Posterior vena cava (tissue), 2 donors: ENCODE measurements at places on chromosomes 16 and 17. TPM values are rescaled to one million over a fixed set of nuclear protein-coding genes. Genes with fewer than 3 reads are reported as not detected.

- DNase-seq, result no peak
Measured at GRCh38 chr17:40484285-40484972, 17.0 kb downstream of the TNS4 start.

GRCh38 chr16:55499951-55500529 is 8.8 kb upstream of the LPCAT2 start:
- DNase-seq, result peak; percentile 79

- DNase-seq, result no peak
Measured at GRCh38 chr16:85448557-85449190, 164.4 kb upstream of the GSE1 start.

- DNase-seq, result peak; percentile 2
Measured at GRCh38 chr16:67250045-67250327, 1.2 kb downstream of the SLC9A5 start.

DNA sequence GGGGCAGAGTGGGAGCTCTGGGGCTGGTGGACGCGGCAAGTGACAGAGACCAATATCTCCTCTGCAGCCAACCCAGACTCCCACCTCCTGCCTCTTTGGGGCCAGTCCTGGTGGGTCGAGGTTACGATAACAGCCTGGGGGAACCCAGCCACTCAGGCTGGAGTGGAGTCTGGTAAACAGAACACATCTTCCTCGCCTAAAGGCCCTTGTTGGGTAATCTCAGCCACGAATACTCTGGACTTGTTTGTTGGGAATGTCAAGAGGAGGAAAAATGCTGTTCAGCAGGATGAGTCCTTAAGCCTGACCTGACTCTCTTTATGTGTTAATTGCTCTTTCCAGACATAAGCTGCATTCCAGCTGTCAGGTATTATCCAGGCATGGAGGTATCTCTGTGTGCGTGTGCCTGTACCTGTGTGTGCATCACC is 8.0 kb upstream of the SPNS2 start:
- DNase-seq, result peak; percentile 60

- DNase-seq, result no peak
Measured at GRCh38 chr16:25081702-25082101, 29.8 kb upstream of the LCMT1 start.

GRCh38 chr17:4134721-4135120 is 8.1 kb downstream of the ZZEF1 start:
- no peak for DNase-seq

- no peak for DNase-seq
Measured at GRCh38 chr16:21684199-21684598, 20.4 kb downstream of the OTOA start.

DNA sequence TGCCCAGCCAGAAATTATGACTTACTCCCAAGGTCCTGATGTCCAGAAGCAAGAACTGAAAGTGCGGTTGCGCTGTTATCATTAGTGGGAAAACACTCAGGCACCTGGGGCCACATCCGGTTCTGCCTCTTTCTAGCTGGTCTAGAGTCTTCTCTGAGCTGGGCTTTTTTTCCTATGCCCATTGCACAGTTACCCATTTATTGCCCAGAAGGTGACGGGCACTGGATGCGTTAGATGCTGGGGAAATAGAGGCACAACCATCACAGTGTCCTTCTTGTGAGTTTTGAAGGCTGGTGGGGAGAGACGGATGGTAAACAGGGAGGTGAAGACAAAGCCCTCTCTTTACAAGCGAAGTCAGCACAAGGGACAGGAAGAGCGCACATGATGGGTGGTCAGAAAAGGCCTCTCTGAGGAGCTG is 37.7 kb downstream of the PLCG2 start:
- no peak for DNase-seq

DNA sequence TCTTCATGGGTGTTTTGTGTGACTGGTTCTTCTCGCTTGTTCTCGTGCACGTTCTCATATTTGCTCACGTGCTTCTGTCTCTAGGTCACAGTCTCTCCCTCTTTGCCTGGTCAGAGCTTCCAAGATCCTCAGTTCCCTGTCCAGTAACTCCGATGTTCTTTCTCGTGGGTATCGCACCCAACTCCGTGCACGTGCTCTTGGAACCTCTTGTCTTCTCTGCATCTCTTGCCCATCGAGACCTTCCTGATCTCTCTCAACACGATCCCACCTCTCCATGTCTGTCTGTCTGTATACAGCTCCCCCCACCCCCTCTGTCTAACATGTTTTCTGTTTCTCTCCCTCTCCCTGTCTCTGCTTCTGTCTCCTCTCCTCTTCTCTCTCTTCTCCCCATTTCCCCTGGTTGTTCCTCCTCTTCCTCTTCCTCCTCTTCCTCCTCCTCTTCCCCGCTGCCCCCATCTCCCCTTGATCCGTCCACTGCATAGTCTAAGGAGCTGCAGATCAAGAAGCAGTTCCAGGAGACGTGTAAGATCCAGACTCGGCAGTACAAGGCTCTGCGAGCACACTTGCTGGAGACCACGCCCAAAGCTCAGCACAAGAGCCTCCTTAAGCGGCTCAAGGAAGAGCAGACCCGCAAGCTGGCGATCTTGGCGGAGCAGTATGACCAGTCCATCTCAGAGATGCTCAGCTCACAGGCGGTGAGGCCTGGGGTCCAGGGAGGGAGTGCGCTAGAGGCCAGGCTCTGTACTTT is 6.1 kb downstream of the HIRIP3 start:
- DNase-seq, result peak; percentile 52

DNA sequence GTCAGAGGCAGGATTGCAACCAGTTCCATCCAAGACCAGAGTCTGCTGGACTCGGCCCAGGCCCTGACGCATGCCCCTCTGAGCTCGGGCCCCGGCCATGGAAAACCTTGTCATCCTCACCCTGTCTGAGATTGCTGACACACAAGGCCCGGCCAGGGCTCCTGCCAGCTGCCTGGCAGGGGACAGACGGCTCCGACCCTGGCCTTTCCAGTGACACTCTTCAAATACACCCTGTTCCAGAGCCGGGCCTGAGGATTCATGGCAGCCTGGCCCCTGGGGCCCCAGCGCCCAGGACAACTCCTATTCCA is 3.2 kb upstream of the PABPN1L start:
- DNase-seq, result no peak

DNA sequence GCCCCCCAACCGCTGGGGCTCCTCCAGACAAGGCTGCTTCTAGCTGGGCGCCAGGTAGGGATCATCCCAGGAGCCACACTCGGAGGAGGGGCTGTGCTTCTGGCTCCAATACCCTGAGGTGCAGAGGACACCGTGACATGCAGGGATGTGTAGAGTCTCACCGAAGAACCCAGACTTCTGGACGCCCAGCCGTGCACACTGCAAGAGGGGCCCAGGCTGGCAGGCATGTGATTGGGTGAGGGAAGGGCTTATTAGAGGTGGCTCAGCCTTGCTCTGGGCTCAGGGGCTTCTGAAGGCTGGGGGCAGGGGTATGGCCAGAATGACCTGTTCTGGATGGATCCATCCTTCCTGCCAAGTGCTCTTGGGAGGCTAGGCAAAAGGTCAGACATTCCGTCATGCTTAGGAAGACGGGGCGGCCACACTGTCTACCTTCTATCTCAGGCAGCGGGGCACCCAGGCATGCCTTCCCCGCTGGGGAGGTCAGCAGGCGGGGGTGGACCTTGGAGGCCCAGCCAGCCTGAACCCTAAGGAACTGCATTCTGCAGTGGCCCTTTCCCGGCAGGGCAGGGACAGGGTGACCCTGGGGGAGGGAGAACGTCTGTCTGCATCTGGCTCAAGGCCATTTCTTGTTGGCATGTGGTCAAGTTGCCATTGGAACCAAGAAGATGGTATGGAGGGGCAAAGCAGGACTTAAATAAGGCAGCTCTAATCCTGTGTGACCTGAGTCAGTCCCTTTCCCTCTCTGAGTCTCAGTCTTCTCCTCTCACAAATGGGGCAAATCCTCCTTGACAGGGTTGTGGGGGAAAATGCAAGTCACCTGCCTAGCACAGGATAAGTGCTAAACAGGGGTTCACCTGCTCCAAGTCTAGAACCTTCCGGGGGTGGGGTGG is 5.8 kb upstream of the ADGRG1 start:
- peak; percentile 73 for DNase-seq

DNA sequence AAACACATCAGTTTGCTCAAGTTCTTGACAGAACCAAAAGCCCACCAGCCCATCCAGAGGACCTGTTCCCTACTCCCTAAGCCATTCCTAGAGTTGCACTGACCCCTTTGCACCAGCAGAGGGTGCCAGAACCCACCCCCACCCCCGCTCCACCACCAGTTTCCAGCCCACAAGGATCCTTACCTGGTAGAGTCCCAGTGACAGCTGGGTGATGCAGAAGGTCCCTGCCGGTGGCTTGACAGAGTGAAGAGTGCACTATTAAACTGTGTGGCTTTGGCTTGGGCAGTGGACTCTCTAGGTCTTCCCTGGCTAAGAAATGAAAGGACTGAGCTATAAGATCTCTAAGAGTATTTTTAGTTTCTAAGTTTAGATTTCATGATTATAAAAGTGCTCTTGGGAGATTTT is 73.3 kb upstream of the MTMR4 start:
- DNase-seq, result no peak

- no peak for DNase-seq
Measured at GRCh38 chr16:10968498-10968897, 24.1 kb downstream of the CLEC16A start.

GRCh38 chr17:31339906-31340661 is 18.7 kb upstream of the EVI2A start:
- DNase-seq, result no peak

DNA sequence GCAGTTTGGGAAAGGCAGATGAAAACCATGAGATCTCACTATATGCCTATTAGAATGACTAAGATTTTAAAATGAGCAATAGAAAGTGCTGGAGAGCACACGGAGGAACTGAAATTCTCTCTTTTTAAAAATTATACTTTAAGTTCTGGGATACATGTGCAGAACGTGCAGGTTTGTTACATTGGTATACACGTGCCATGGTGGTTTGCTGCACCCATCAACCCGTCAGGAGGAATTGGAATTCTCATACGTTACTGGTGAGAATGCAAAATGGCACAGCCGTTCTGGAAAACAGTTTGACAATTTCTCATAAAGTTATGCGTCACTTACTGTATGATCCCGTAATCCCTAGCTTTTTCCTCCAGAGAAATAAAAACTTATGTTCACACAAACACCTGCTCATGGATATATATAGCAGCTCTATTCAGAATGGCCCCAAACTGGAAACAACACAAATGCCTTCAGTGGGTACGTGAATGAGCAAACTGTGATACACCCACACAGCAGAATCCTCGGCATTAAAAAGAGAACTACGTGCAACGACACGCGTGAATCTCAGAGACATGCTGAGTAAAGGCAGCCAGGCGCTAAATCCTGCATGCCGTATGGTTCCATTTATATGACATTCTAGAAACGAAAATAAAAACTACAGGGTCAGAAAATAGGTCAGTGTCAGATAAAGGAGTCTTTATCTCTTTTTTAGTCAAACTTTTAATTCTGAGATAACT is 11.8 kb downstream of the PIK3R6 start:
- DNase-seq, result no peak

DNA sequence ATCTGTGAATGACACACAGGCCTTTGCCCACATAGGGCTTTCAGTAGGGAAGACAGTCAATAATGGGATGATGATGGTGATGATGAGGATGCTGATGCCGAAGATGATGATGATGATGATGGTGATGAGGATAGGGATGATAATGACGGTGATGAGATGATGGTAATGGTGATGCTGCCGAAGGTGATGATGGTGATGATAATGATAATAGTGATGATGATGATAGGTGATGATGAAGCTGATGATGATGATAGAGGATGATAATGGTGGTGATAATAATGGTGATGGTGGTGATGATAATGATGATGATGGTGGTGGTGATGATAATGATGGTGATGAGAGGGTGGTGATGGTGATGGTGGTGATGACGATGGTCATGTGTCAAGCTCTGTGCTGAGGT is 12.9 kb downstream of the FOXL1 start:
- no peak for DNase-seq

DNA sequence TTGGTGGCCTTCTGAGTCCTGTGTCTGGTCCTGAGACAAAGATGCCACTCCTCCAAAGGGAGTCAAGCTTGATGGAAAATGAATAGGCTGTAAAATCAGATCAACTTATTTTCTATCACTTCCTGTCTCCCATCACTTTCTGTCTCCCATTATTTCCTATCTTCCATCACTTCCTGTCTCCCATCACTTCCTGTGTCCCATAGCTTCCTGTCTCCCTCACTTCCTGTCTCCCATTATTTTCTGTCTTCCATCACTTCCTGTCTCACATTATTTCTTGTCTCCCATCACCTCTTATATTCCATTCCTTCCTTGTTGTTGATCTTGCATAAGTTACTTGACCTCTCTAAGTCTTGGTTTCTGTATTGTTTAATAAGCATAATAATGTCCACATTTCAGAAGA is 418.5 kb upstream of the EEF2KMT start:
- DNase-seq, result no peak

DNA sequence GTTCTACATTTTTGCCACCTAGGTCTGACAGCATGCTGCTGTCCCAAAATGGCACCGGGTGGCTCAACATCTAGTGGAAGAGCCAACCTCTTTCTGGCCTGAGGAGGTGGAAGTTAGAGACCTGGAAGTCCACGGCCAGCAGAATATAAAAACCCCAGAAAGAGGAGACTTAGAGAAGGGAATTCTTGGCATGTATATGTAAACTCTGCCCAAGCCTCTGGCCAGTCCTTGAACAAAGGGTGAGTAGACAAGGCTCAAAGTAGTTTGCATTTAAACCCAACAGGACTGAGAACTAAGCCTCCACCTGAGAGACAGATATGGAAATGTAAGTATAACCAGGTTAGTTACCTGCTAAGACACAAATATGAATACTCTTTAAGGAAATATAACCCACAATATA is 210.3 kb downstream of the GRIN2A start:
- DNase-seq, result no peak

- peak; percentile 78 for DNase-seq
Measured at GRCh38 chr17:83180264-83180995, 101.0 kb downstream of the METRNL start.

GRCh38 chr16:20191566-20191965 is 117.9 kb upstream of the GPR139 start:
- no peak for DNase-seq

DNA sequence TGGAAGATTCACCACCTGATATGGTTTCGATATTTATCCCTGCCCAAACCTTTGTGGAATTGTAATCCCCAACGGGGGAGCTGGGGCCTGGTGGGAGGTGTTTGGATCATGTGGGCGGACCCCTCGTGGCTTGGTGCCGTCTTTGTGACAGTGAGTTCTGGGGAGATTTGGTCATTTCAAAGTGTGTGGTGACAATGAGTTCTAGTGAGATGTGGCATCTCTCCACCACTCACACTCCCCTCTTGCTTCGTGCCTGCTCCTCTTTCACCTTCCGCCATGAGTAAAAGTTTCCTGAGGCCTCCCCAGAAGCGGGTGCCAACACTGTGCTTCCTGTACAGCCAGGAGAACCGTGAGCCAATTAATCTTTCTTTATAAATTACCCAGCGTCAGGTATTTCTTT is 9.7 kb downstream of the CCDC57 start:
- DNase-seq, result no peak

Gene SMIM22
- not detected for total RNA-seq

Gene VPS25
- 35.1 TPM for total RNA-seq

Gene NPIPA8
- total RNA-seq, result 18.8 TPM

Gene KRTAP2-3
- not detected for total RNA-seq

Gene SEC14L5
- 0.86 TPM for total RNA-seq

Gene MIS12
- total RNA-seq, result 15.0 TPM

Gene CLEC19A
- total RNA-seq, result not detected

Gene TNFRSF13B
- not detected for total RNA-seq

Gene MYO15A
- 0.71 TPM for total RNA-seq
